ENCODE measurements at places on chromosomes 5 and 9.

DNA sequence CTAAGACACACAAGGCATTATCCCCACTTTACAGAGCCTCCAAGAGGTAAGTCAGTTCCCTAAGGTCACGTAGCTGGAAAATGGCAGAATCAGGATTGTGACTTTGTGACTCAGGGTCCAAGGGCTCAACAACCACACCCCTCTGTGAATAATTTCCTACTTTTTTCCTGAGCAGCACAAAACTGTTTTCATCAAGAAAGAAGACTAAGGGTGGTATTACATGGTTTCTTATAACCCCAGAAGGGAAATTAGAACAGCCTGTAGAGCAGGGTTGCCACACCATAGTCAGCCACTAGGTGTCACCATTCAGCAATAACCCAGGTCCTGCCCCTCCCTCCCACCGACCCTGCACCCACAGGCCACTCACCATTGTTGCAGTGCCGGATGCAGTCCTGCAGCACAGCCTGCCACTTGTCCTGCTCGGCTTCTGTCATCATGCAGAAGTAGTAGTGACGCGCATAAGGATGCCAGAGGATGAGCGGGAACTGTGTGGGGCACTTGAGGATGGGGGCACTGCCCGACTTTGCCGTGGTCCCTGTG, 72.1 kb downstream of the LRSAM1 start:
- peak; percentile 42 for DNase-seq

DNA sequence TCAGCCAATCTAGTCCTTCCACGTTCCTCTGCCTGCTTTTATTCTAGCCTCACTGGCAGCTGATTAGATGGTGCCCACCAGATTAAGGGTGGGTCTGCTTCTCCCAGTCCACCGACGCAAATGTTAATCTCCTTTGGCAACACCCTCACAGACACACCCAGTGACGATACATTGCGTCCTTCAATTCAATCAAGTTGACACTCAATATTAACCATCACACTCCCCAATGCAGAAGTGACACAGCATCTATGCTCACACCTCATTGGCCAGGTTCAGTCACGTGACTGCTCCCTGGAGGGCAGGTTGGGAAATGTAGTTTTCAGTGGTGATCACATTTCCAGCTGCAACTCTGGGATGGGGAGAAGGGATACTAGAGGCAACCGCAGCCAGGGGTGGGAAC, 13.0 kb downstream of the SUSD3 start:
- DNase-seq: peak; percentile 72

GRCh38 chr5:160926428-160926827, 74.4 kb upstream of the ATP10B start:
- peak; percentile 5 for DNase-seq

DNA sequence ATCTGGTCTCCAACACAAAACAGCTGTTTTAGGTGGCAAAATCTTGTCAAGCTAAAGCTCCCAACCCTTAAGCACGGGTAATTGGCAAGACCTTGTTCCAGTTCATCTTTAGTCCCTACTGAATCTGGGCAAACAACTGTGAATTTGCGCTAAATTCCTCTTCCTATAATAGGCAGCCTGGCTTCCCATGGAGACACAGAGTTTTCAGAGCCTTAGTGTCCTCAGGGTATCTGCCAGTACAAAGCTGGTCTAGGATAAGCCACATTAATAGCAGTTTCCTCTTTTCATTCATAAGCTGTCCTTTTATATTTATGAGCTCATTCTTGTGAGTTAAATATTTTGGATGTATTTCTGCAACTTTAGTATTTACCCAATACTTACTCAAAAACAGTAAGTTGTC, 59.5 kb downstream of the FGF10 start:
- DNase-seq: no peak

- DNase-seq: no peak
Observed at GRCh38 chr5:20694121-20694520, 706.1 kb upstream of the CDH18 start.

- no peak for DNase-seq
Observed at GRCh38 chr5:82137205-82137604, 140.9 kb downstream of the RPS23 start.

- peak; percentile 82 for DNase-seq
Observed at GRCh38 chr5:177472460-177473442, 683 bp downstream of the DBN1 start.

DNA sequence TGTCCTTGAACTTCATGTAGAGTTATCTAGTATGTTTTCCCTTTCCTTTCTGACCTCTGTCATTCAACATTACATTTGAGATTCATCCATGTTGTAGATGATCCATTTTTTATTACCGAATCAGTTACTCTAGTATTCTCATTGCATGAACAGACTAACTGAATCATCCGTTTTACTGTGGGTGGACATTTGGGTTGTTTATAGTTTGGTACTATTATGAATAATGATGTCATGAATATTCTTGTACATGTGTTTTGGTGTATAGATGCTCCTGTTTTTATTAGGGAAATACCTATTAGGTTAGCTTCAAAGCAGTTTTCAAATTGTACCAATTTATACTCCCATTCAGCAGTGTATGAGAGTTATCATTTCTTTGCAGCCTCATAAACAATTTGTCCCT, 94.3 kb upstream of the NIPAL4 start:
- DNase-seq: no peak

DNA sequence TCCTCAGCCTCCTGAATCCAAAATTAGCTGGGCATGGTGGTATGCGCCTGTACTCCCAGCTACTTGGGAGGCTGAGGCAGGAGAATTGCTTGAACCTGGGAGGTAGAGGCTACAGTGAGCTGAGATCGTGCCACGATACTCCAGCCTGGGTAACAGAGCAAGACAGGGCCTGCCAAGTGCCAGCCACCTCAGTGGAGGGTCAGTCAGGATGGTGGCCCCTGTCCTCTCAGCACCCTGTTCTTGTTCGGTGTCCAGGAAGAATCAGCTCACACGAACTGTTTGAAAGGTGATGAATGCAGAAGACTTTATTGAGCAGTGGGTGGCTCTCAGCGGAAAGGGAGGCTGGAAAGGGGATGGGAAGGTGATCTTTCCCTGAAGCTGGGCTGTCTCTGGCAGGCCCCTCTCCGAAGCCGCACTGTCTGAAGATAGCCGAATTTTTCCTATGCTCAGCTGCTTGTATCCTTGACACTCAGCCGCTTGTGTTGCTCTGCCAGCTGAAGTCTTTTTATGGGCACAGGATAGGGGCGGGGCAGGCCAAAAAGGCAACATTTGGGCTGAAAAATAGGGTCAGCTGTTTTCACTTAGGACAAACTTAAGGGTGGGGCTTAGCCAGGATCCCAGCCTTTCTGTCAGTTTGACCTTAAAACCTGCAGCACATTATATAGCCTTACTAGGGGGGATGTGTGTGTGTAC, 50.9 kb downstream of the UBE2R2 start:
- no peak for DNase-seq

GRCh38 chr5:81963544-81963943, 8.3 kb upstream of the ATG10 start:
- no peak for DNase-seq

GRCh38 chr5:20974426-20974825, 986.4 kb upstream of the CDH18 start:
- peak; percentile 0 for DNase-seq

- DNase-seq: no peak
Observed at GRCh38 chr9:113548221-113549041, 84.9 kb downstream of the RGS3 start.

DNA sequence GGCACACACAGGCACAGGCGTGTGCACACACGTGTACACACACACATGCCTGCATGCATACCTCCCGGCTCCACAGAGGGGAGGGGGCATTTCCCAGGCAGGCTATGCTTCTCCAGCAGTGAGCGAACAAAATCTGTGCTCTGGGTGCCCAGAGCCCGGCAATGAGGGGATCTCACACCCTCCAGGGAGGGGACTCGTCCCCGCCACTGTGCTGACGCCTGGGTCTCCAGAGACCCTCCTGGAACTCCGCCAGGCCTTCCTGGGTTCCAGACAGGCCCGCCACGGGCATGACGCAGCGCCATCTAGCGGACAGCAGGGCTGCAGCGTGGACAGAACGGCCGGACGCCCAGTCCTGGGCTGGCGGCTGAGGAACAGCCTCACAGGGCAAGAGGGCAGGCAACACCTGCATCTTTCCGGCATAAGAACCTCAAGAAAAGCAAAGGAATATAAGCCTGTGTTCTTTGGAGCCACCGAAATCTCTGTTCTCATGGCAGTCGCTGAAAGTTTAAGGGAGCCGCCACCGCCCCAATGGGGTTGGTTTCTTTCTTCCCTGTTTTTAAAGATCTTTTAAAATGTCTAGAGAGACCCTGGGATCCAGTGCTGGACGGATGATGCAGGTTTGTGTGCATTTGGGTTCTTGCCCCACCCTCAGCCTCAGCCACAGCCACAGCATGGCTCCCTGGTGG, 135.6 kb upstream of the PPP1R26 start:
- peak; percentile 81 for DNase-seq

DNA sequence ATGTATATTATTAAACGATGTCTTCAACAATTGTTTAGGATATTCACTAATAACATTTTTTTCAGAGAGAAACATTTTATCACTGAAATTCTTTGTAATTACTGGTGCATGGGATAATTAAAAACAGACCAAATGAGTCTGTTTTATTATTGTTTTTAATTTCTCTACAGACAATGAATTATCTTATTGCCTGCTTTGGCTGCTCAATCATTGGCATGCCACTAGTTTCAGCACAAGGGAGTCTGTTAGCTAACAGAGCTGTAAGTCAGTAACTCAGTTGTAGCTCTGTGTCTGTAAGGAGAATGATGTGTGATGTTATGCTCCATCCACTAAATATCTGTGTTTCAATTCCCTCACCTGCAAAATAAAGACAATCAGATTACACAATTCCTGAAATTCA, 443.9 kb downstream of the PRR16 start:
- no peak for DNase-seq
